BE2C (cell line): ENCODE measurements at places on chromosomes 6 and 20.
A peak's percentile ranks its signal among the peaks of the same experiment; 100 is the strongest.

- DNase-seq: no peak
These were observed 43.4 kb upstream of the BLCAP start for GRCh38 chr20:37571033-37571432.

DNA sequence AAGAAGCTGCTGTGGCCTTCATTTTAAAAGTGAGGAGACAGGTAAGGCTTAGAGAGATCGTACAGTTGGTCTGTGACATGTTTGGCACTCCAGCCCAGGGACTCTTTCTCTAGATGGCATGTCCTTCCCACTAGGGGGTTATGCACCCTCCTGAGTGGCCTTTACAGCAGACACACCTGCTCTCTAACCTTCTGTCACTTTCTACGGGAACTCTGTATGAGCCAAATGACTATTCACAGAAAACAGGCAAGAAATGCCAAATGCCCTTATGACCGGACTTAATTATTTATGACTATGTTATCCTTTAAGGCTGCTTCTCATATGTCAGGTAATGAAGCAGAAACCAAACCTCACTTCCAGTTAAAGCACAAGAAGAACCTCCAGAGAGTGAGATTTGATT, 91.2 kb downstream of the MAP3K5 start:
- no peak for DNase-seq

GRCh38 chr20:48194583-48194982, 409.3 kb upstream of the SULF2 start:
- peak; percentile 84 for DNase-seq

DNA sequence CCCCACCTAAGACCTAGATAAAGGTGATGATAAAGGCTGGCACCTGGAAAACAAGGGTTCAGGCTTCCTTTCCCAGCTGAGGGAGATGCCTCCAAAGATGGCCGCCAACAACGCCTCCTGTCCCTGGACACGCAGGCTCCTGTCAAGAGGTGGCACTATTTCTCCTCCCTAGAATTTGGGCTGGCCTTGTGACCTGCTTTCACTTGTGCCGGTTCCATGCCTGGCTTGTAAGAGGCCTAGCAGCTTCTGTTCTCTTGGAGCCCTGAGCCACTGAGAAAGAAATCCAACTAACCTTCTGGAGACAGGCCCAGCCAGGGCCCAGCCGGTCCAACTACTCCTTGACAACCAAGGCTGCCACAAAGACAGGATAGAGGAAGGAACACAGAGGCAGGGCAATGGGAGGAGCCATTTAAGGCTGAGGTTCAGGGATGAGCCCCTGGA, 60.2 kb upstream of the RALY start:
- DNase-seq: peak; percentile 54

GRCh38 chr6:124371974-124372475, 568.4 kb downstream of the NKAIN2 start:
- DNase-seq: no peak

- DNase-seq: no peak
These were observed 123.3 kb downstream of the NFATC2 start for GRCh38 chr20:51419231-51419630.

DNA sequence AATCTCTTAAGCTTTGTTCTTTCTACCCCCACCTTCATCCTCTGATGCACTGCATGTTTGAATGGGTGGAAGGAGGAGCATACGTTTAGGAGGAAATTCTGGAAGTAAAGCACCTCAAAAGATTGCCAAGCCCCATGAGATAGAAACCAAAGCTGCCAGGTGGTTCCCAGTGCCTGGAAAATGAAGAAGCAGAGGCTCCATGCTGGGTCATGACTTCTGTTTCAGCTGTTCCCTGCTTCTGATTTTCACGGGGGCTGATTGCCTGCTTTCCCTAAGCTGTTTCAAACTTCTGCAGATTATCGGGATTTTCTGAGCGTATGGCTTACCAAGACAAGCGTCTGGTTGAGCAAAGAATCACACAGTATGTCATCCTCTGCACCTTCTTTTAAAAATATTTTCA, 87.5 kb upstream of the SYNDIG1 start:
- no peak for DNase-seq

- DNase-seq: no peak
These were observed 2.6 kb downstream of the BNIP5 start for GRCh38 chr6:36333931-36334725.

DNA sequence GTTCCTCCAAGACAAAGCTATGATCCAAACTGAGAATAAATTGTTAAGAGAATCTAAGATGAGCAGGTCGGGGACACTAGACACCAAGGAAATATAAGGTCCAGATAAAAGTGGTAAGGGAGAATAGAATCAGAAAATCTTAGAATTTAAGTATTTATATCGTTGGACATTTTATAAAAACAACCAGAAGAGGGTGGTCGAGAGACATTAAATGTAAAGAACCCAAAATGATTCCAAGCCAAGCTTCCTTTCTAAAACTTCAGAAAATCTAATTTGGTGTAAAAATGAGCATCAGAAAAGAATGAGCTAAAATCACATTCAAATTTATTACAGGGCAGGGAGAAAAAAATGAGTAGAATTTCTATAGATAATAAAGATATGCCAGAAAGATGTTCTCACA, 97.8 kb upstream of the OGFRL1 start:
- no peak for DNase-seq

DNA sequence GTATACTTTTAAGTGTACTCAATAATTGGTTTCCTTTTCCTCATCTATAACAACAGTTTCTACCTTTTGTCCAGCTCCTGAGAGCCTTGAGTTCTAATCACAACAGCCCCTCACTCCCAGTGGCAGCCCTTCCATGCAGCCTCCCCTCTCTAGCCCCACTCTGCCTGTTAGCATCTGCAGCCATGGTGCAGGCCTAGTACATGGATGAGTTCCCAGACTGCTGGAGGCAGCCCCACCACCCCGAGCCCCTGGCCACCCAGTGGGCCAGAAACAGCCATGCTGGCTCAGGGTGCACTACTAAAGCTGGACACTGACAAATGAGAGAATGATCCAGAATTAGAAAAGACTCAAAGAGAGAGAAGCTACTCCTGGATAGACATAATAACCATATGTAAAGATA, 9.7 kb upstream of the LPIN3 start:
- DNase-seq: no peak

DNA sequence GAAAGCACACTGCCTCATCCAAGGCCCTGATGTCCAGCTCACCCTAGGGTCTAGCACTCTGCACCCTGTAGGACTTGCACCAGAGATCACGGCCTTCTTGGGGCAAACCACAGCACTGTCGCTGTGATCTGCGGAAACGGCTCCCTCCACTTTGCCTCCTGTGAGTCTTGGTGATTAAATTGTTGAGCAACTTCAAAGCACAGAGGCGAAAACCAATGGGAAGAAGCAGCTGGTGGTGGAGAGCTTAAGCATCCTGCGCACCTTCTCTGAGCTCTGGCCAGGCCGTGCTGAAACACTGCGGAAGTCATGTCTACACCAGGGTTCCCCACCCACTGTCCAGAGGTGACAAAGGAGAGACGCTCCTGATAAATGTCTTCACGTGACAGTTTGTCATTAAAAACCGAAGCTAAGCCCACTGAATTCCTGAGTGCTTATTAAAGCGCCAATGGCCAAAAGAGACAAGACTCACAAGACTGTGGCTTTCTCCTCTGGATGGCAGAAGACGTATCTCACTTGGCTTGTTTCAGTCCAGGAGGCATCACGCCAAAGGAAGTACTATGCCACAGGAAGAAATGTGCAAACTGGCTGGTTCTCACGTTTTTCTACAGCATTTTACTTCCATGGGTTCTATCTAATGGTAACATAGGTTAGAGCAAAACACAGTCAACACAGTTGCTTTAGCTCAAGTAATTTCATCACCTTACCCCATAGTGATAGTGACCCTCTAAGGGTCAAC, 3.1 kb downstream of the RAMACL start:
- no peak for DNase-seq

- DNase-seq: no peak
These were observed 46.2 kb upstream of the LY86 start for GRCh38 chr6:6542357-6542756.

DNA sequence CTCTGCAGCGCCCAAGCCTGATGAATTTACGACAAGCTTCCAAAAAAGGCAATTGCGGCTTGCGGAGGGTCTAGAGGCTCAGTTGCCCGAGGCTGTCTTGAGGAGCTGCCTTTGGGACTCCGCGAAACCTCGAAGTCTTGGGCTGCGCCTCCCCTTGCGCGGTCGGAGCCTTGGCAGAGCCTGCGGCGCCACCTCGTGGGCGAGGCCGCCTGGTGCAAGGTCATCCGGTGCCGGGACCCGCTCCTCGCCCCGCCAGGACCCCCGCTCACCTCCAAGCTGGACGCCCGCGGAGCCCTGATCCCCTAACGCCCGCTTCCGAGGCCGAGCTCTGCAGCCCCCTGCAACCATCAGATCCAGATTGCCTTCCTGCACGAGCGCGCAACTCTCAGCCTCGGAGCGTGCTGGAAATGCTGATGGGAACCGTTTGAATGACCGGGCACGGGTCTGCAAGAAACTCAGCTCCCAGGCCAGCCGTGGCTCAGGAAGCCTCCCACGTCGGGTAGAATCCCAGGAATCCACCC, 14.9 kb upstream of the FAM210B start:
- DNase-seq: peak; percentile 68

- no peak for DNase-seq
These were observed 40.6 kb downstream of the HECA start for GRCh38 chr6:139175389-139175948.

GRCh38 chr6:47358440-47359225, 48.9 kb upstream of the TNFRSF21 start:
- DNase-seq: no peak

- DNase-seq: no peak
These were observed 613.7 kb upstream of the FLRT3 start for GRCh38 chr20:14951105-14951504.
